ENCODE measurements at places on chromosomes 6 and 20.

DNA sequence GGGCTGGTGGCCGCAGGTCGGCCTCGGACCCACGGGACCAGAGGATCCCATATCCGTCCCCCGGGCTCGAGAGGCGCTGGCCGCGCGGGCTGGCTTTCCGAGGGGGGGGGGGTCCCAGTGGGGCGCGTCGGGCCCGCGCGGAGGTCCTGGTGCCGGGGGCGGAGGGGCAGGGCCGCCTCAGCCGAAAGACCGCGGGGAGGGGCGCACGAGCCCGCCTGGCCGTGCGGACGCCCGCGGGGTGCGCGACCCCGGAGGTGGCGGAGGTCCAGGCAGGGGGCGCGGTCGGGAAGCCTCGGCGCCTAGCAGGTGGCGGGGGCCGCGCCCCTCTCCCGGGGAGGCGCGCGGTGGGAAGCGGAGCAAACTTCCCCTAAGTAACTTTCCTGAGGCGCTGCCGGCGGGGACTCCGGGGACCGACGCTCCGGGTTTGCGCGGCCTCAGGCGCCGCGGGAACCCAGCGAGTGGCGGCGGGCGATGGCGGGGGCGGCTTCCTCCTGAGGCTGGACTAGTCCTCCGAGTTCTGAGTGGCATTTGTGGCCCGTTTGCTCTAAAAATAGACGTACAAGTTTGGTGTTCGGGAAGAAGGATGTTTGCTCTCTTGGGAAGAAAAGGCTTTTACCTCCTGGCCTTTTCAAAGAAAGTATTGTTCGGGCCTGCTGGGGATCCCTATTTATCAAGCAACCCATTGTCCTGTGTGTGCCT, 26.5 kb upstream of the BTBD3 start:
- no peak for DNase-seq

- no peak for DNase-seq
These were observed 99.7 kb upstream of the HIVEP1 start for GRCh38 chr6:11912420-11912819.

DNA sequence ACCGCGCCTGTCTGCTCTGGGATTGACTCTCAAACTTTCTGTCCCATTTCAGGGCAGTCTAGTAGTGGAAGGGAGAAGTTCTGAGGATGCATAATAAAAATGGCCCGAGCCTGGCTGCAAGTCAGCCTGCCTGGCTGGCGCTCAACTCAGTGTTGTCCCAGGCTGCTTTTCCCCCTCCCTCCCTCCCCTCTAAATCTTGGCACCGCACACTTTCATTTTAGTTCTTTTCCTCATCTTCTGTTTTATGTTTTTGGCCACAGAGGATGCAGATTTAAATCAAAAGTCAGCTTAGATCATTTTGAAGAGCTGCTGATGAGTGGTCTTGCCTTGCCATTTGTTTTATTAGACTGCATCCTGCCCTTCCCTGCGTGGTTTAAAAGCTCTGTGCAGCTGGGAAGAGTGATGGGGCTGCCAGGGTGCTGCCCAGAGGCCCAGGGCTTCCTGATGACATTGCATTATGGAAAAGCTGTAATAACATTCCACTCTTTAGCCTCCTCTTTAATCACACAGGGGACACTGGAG, 6.5 kb upstream of the UQCC2 start:
- DNase-seq, result no peak

GRCh38 chr20:24779131-24779530, 169.9 kb upstream of the CST7 start:
- no peak for DNase-seq

GRCh38 chr6:108699290-108700041, 138.7 kb downstream of the FOXO3 start:
- no peak for DNase-seq

- no peak for DNase-seq
These were observed 18.6 kb downstream of the CMTR1 start for GRCh38 chr6:37451441-37452193.

DNA sequence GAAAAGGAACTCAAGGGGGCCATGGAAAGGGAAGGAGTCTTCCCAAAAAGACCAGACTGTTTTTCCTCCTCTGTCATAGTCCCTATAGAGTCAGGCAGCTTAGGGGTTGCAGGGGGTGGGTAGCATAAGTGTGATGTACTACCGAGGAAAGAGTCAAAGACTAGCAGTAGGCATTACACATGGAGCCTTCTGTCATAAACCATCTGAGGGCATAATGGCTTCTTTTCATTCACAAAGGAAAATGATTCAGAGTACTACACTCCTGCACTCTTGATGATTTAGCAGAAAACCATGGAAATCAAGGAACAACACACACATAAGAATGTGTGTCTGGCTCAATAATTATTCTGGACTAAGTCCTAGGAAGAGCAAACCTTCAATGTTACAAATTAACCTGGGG, 14.9 kb downstream of the PLN start:
- DNase-seq, result no peak

DNA sequence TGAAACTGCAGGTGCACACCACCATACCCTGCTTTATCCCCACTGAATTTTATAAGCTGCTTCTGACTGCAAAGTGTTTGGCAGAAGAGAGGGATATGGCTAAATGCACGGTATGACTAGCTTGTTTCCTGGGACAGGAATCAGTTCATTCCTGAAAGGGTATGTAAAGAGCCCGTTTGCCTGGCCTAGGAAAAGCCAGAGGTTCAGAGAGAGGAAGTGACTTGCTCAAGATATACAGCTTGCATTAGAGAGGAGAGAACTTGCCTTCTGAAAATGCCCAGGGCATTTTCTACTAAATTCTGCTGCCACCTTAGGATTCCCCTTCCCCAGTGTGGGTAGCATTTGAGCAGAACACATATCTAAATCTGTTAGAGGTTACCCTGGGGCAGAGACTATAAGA, 683 bp upstream of the GCNT2 start:
- no peak for DNase-seq

- DNase-seq, result no peak
These were observed 4.8 kb upstream of the GPR31 start for GRCh38 chr6:167162591-167162990.

DNA sequence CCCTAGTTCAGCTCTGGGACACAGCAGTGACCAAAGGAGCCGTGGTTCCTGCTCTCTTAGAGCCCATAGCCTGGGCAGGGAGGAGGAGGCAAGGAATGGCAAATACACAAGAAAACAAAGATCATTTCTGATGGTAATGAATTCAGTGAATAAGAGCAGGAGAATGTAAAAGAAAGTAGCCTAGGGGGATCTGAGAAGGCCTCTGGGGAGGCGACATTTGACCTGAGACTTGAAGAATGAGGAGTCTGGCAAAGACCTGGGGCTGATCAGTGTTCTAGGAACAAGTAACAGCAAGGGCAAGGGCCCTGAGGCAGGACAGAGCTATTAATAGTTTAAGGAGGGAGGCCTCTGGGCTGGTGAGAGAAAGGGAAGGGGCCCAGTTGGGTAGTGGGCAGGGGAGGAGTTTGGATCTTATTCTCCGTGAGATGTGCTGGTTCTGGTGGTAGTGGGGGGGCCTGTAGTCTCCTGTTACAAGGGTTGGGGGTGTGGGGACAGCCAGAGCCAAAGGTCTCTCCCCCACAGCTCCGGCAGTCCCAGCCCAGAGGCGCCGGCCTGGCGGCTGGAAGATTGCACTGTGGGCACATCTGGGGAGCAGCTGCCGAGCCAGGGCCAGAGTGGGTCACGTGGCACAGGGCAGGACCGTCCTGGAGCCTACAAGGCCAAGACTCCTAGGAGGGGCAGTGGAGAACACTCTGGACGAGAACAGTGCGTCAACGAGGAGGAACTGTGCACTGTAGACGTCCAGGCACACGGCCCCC, 9.3 kb upstream of the ID1 start:
- DNase-seq, result no peak

DNA sequence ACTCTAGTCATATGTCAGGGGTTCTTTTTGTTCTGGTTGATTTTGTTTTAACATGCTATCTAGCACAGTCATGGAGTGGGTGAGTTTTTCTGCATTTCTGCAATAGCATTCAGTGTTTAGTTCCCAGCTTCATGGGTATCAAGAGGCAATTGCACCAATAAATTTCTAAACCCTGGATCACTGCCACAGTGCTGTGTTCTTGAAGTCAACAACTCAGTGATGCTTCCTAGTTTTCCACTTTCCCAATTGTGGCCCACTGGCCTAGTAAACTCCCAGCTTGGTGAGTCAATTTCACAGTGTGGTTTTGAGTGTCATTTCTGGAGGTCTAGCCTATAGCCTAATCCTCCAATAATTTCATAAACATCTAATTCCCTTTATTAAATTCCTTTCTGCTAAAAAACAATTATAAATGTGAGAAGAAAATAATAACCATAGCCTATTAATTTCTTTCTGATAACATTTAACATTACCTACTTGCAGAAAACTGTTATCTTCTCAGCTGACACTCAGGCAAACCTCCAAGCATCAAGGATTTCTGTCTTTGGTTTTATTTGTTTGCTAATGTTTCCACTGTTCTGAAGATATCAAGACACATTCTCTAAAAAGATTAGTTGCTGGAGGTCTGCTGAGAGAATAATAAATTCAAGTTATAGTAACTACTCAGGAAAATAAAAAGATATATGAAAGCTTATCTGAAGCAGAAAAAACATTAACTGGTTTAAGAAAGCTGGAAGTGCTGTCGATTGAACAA, 89.9 kb downstream of the PDE7B start:
- no peak for DNase-seq

DNA sequence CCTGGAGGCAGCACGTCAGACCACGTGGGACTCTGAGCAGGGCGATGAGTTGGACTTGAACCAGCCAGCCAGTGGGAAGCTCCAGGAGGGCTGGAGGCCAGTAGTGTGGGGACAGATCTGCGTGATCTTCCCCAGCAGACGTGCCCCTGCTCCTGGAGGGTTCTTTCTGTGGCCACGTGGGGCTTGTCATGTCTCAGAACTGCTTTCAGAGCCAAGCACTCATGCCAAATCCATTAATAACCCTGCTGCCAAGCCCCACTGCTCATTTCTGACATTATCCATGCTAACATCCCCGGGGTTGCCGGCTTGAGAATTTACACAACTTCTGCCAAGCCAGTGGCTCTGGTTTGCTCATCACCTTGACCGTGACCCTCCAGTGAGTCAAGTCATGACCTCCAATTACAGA, 38.3 kb downstream of the SIRPA start:
- no peak for DNase-seq

- no peak for DNase-seq
These were observed 38.5 kb downstream of the EDN1 start for GRCh38 chr6:12328701-12329100.

- DNase-seq, result no peak
These were observed 8.5 kb upstream of the KIF6 start for GRCh38 chr6:39733704-39734103.

All from stimulated activated CD8-positive, alpha-beta memory T cell treated with anti-CD3 and anti-CD28 coated beads, Interleukin-7, amount 100 ng/mL, for 48 hours (primary cell).